ENCODE measurements at places on chromosomes 1 and 21.

DNA sequence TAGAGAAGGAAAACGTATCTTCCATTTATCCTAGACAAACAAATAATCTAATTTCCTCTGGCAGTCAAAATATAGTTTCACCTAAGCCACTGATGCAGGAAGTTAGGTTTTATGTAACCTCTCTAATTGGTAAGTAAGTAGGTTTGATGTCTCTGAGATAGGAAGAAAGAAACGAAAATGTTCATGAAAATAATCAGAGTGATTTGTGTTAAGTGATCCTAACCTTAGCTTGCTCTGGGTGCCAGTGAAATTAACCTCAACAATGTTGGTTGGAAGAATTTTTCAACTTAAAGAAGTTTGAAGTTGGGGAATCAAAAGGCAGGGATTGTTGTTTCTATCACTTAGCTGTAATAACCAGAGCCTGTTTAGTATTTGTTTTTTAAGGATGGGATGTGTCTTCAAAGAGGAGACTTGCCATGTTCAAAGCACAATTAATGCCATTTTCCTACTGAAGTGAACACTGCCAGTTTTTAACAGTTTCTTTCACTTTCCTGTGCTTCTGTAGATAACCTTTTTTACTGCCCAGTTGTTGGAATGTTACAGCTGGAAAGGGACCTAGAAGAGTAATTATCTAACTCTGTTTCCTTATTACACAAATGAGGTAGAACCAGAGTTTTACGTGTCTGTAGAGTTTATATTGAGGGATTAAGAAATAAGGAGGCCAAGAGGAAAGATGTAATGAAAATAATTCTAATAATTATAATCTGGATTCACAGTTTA lies 18.4 kb downstream of the HIPK1 start:
- DNase-seq: no peak

GRCh38 chr21:27300770-27301169 lies 333.9 kb upstream of the ADAMTS5 start:
- no peak for DNase-seq

DNA sequence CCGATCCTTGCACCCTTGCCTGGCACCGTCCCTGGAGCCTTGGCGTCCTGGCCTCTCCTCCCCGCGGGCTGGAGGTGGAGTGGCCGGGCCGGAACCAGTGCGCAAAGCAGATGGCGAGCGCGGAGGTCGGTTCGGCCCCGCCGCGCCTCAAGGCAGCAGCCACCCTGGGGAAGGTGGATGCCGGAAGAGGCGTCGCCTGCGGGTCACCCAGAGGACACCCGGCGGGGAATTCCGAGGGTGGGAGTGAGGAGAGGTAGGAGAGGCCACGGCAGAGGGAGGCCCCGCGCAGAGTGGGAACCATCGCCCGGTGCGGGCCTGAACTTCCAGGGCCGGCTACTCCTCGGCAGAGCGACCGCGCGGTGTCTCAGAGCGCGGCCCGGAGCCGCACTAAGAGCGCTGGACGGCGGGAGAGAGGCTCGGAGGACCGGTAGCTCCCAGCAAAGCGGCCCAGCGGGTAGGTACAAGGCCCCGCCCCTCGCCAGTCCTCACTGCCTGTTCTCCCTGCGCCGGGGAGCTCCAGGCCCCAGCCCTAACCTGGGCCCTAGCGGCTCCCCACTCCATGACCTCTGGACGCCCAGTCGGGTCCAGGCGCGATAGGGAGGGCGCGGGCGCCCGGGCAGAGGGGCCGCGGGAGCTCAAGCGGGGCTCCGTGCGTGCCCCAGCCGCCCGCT lies at the start of gene RNF207:
TSS of gene RNF207 (plus strand) at position 271 of the 671 bp plus-strand sequence. CDS start 417 bp downstream, outside the sequence.
- no peak for DNase-seq

GRCh38 chr1:42152119-42152518 lies 1.1 kb upstream of the GUCA2B start:
- DNase-seq: no peak

DNA sequence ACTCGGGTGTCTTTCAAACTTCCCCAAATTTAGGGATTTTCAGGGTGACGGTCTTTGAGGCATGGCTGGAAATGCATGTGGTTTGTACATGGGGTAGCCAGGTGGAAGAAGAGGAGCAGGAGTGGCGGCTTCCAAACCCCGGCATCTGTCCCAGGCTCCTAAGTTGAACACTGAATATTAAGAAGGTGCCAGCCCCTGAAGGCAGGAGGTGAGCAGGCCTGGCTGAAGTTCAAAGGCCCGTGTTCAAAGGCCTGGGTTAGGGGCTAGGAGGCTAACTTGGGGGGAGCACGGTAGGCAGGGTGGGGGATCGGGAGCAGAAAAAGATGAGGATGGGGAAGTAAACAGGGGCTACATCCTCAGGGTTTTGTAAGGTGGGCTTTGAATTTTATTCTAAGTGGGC lies 42.8 kb downstream of the ELK4 start:
- no peak for DNase-seq

- peak; percentile 42 for DNase-seq
Measured at GRCh38 chr1:232421143-232421796, 208.7 kb downstream of the SIPA1L2 start.

GRCh38 chr1:23169727-23170335 lies 1.2 kb upstream of the LUZP1 start:
- DNase-seq: no peak

DNA sequence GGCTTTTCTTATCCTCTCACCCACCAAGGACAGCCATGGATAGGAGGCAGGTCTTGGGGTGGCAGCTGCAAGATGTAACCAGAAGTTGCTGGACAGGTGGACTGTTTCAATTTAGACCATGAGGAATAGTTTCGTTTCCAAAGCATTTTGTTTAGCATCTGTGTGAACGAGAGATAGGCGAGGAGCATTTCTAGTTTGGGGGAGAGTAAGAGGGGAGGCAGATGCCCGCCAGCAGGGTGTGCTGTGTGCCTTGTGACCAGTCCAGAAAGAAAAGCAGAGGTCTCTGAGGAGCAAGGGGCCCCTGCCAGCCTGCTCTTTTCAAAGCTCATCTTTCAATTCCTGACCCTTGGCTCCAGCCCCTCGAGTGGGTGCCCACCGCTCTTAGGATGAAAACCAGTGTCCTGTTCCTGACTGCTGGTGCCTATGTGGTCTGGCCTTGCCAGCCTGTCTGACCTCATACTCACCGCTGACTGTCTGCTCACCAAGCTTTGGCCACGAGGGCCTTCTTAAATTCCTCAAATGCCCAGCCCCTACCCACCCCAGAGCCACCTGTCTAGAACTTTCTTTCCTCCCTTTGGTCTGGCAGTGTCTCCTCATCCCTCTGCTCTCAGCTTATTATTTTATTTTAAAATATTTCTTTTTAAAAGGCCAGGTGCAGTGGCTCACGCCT lies 8.5 kb downstream of the SERINC2 start:
- no peak for DNase-seq

- DNase-seq: no peak
Measured at GRCh38 chr1:109499661-109500536, 6.0 kb downstream of the CYB561D1 start.

DNA sequence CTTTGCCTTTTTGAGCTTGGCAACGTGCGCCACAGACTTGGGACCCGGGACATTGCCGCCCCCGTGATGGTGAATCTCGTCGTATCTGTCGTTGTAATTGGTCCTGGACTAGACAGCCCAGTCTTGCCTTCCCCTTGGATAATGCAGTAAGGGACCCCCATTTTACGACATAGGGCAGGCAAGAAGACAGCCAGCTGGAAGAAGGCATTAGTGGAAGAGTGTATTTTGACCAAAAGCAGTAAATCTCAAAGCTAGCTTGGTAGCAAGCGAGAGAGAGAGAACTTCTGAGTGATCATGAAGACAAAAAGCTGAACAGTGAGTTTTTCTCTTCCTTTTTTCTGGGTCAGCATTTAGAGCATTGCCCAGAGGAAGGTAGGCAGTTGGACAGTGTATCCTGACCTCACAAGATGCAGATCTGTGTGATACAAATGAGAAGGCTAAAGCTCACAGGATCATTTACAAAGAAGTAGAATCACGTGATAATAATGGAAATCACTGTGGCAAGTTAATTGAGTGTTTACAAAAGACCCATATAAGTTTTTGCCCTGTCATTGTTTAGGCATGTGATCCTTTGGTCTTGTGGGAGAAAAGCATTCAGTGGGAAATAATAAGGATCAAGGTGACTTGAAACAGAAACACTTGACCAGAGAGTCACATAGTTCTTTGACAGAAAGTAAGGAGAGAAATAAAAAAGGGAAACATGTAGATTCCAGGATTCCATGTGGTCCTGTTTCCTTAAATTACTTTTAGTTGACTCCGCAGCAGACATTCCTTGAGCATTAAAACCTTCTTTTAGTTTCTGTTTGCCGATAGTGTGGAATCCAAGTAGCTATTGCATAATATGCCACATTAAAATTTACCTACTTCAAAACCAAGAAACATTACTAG lies 66.3 kb downstream of the CNST start:
- no peak for DNase-seq

GRCh38 chr1:223233019-223233409 lies 90.0 kb upstream of the TLR5 start:
- no peak for DNase-seq

GRCh38 chr1:28895896-28896608 lies 18.3 kb upstream of the EPB41 start:
- DNase-seq: no peak

DNA sequence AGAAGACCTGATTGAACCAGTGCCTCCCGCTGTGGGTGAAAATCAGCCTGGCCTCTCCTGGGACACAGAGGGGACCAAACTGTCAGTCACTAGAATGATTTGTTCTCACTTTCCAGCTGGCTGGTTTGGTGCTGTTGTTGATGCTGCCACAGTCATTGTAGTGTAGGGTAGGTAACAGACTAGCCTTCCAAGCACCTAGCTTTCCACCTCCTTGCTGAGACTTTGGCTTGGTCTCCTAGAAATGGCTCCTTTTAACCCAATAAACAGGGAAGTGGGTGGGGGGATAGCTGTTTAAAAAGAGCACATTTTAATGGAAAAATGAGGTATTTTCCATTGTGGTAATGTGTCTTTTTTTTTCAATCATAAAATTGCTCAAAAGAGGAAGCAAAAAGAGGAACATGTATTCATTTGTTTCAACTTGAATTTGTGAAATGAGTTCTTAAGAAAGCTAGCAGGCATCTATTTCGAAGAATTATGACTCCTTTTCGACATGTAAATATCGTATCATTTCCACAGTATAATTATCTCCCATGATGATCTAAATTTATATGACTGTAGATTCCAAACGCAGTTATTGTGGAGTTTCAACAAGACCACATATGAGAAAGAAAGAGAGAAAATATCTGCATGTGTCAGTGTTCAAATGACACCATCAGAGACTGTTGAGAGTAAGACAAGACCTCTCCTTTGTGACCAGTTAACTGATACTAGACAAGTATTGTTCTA lies 190.1 kb downstream of the HLX start:
- no peak for DNase-seq

DNA sequence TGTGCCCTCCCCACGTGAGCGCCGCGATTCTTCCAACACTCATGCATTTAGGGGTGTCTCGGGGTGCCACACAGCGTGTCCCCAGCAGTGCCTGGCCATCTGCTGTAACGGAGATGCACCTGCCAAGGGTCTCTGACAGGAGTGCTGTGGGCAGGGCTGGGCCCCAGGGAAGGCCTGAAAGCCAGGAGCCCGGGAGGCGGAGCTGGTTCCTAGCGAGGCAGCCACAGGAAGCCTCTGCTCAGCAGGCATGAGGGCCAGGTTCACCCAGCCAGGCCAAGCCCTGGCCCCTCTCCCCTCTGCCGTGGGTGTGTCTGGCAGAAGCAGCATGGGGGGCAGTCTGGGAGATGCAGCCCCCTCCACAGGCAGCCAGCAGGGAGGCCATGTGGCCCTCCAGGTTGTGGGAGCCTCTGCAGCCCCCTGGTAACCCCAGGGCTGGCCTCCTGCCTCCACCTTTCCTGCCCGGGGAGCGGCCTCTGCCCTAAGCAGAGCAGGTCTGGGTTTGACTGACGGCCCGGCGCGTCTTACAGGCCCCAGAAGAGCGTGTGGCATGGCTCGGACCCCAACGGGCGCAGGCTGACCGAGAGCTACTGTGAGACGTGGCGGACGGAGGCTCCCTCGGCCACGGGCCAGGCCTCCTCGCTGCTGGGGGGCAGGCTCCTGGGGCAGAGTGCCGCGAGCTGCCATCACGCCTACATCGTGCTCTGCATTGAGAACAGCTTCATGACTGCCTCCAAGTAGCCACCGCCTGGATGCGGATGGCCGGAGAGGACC lies 30.4 kb downstream of the SLC19A1 start:
- DNase-seq: no peak

DNA sequence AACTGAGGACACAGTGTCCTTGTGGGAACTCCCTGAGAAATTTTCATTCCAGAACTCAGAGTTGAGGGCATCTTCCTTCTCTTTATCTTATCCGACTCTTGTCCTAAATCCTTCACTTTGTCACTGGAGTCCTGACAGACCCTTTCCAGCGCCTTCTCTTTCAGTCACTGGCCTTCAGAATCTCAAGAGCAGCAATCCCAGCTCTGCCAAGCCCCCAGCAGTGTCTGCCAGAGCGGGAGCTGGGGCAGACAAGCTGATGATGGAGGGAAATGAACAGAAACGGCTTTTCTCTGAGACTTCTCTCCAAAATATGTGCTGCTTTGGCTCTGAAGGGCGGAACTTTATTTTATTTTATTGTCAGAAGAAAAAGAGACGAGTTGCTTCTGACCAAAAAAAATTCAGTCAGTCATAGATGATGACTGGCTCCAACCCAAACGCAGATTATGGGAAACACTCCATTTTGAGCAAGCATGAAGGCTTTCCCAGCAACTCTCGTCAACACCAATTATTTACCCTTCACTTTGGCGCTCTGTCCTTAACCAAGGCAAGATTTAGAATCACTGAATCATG lies 32.2 kb downstream of the MIS18A start:
- DNase-seq: no peak

- DNase-seq: no peak
Measured at GRCh38 chr1:210536254-210536961, 207.7 kb downstream of the HHAT start.

DNA sequence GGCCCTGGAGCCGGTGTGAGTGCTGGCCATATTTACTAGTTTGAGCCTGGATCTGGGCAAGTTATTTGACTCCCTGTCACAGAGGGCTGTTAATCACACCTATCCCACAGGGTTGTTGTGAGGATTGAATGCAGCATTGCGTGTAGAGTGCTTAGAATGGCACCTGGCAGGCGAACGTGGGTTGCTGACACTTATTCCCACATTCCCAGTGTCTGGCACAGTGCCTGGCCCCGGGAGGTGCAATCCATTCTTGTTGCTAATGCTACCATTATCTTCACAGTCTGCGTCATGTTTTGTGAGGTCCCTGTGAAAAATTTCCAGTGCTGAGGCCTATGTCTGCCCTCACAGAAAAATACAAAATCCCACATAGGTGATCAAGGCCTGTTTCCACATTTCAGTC lies 66.1 kb downstream of the CD2 start:
- peak; percentile 38 for DNase-seq

- no peak for DNase-seq
Measured at GRCh38 chr1:37878071-37878470, 18.7 kb upstream of the MTF1 start.

DNA sequence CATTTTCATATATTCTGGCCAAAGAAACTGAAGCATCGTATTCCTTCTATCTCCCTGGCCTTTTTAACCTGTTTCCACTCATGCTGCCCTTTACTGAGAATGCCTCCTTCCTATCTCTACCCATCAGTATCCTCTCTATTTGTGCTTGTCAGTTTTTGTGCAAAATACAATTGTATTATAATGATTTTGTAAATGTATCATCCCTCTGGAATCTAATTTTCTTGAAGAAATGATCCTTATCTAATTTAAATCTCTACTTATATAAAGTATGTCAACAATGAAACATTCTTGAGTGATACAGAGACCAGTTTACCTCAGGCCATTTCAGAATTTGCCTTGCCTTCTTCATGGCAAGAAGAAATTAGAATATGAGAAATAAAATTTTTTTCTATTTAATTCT lies 59.0 kb upstream of the TEKT2 start:
- DNase-seq: no peak

GRCh38 chr21:46322351-46323226 lies 1.1 kb downstream of the C21orf58 start:
- peak; percentile 31 for DNase-seq

GRCh38 chr21:37339552-37339939 lies 27.0 kb upstream of the DYRK1A start:
- DNase-seq: no peak

Measured in NCI-H187 (cell line).